D721Med (cell line): ENCODE measurements at places on chromosomes 12 and 14.

DNA sequence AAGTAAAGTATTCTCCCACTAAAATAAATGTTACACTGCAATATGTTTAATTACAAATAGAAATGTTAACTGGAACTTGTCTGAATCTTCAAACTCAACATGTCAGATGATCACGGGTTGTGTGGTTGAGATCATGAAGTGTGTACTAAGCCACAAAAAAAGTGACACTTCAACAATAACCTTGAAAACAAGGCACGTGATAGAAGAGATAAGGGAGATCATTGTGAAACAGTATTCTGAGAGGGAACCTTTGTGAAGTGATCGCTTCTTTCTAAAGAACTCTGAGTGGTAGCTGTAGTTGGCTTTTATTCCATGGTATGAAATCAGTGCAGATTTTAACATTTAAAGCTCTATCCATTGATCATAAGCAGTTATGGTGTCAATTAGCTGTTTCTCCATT, 60.0 kb downstream of the LIN52 start:
- DNase-seq, result no peak

DNA sequence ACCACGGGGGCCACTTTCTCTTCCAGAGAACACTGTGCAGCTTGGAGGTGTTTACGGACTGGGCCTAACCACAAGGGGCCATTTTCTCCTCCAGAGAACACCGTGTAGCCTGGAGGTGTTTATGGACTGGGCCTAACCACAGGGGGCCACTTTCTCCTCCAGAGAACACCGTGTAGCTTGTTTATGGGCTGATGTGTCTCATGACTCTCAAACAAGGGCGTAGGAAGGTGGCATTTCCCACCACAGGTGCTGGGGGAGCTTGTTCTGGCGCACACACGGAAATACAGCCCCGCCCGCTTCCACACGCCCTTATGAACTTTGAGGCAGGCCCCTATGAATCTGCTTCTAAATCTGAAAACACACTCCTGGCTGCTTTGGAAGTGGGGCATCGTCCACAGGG, 174.6 kb upstream of the SFSWAP start:
- no peak for DNase-seq

GRCh38 chr12:74988156-74988555, 221.5 kb downstream of the KCNC2 start:
- no peak for DNase-seq

GRCh38 chr14:51535443-51536044, 116.2 kb upstream of the FRMD6 start:
- DNase-seq, result no peak

GRCh38 chr12:572532-572899, 90.7 kb downstream of the NINJ2 start:
- no peak for DNase-seq

DNA sequence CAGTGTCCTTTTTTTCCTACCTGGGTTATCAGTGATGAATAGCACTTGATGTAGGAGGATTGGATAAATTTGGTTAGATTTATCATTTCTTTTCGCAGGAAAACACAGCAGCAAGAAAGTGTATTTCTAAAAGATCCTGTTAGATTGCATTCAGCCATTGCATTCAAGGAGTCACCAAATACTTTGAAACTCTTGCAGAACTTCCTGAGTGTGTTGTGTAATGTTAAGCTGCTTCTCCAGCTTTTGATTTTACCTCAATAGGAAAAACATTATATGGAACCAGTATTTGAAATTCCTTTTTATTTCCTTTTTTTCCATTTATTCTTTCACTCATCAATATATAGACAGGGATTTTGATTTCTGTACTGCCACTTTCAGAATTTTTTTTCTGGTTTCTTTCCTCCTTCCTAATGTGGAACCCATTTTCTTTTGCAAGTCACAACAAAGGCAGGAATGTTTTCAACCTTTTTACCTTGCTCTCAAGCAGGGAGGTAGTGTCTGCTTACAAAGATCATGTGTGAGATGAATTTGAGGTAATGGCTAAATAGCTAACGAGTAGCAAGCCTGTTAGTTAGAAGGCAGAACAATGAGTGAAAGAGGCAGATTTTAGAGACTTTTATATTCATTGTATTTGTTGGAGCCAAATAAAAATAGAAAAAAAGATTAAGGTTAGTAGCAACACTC, 56.2 kb downstream of the PPHLN1 start:
- no peak for DNase-seq

GRCh38 chr14:35696575-35696974, 112.5 kb downstream of the RALGAPA1 start:
- no peak for DNase-seq

GRCh38 chr14:75277815-75278421, 710 bp upstream of the FOS start:
- DNase-seq, result no peak

GRCh38 chr14:63276016-63276415, 42.7 kb downstream of the GPHB5 start:
- DNase-seq, result no peak

DNA sequence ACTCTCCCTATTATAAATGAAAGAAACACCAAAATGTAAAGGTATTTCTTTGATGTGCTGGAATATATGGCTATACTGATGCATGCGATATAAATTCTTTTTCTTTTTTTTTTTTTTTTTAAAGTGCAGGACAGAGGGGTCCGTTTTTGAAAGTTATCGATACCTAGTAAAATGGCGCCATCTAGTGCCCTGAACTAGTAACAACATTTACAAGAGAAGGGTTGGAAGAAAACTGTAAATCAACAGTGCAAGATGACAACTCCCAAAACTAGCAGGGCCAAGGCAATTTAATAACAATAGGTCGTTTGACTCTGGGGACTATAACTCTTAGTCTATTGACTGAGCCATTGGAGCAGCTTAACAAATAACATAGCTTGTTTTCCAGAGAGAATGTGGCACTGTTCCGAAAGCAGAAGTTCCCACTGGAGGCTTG, 137.7 kb downstream of the SPTSSA start:
- no peak for DNase-seq
